ENCODE measurements at places on chromosomes 7 and 10.

GRCh38 chr10:78443900-78444571 is 410.4 kb downstream of the RPS24 start:
- DNase-seq: no peak

GRCh38 chr7:130425796-130426195 is 15.0 kb downstream of the CEP41 start:
- no peak for DNase-seq

DNA sequence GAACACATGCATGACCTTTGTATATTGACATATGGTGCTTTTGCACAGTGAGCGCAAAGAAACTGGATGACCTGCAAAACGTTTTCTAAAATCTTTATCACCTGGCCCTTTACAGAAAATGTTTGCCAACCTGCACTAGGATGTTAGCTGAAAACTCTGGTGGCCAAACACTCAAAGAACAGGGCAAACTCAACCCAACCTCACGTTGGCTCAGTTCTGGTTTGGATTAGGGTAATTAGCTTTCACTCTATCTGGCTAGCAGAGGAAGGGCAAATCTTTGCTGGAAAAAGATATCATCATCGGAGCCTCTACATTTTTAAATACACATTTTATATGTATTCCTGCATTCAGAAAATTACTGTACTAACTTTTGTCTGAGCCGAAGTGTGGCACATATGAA is 688.9 kb downstream of the PHTF2 start:
- DNase-seq: no peak

DNA sequence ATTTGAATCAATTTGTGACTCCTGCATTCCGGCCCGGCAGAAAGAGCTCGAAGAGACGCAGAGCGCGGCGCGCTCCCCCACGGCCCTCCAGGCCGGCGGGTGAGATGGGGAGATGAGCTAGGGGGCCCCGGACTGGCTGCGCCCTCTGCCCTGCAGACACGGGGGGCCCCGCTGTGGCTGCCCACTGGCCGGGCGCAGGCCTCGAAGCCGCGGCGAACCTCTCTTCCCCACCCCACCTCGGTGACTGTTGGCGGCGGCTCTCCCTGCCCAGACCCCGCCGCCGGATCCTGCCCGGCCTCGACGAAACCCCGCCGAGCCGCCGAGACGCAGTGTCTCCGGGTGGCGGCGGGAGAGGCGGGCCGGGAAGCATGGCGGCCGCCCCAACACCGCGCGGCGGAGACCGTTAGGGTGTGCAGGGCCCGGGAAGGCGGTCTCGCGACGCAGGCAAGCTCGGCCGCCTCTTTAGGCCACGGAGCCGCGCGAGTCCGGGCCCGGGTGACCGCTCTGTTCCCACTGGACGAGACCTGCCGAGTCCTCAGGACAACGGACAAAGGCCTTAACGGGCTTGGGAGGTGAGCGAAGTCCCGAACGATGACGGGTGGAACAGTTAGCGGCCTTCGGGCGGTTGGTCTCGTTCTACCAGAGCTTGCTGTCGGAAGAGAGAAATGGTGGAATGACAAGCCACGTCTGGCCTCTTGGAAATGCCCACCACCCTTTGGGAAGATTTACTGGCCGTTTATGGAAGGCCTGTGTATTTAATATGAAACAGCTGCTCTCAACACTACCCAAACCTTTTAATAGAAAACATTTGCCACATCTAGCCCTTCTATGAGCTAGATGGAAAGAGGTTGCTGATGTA is 24.3 kb downstream of the NUP42 start:
- no peak for DNase-seq

GRCh38 chr10:126921974-126922525 is 16.8 kb downstream of the DOCK1 start:
- DNase-seq: no peak

DNA sequence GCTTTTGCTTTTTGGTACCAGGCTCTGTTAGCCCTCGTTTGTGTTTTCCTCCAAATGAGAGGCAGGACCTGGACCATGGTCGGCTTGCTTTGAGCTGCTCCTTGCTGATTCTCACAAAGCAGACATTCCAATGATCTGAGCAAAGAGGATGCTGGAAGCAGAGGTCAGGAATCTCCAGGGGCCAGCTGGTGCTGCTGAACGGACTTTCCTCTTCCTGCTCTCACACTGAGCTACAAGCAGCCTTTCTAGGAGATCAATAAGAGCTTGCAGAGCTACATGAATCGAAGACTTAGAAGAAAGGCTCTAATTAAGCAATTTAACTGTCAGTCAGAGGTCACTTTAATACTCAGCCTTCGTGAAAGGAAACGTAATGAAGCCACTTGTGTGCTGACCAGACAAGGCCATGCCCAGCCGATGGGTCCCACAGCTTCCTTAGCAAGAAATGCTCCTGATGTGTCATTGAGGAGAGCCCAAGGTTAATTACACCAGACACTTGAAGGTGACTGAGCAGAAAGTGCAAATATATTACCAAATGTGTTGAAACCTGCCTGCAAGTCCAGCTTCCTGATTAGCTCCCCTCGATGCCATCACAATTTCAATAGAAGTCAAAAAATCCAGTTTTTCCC is 151.3 kb upstream of the RSU1 start:
- peak; percentile 30 for DNase-seq

All from suppressor macrophage treated with lipopolysaccharide for 1 hour (primary cell).